ENCODE measurements at places on chromosomes 16 and 17.
A peak's percentile ranks its signal among the peaks of the same experiment; 100 is the strongest.

DNA sequence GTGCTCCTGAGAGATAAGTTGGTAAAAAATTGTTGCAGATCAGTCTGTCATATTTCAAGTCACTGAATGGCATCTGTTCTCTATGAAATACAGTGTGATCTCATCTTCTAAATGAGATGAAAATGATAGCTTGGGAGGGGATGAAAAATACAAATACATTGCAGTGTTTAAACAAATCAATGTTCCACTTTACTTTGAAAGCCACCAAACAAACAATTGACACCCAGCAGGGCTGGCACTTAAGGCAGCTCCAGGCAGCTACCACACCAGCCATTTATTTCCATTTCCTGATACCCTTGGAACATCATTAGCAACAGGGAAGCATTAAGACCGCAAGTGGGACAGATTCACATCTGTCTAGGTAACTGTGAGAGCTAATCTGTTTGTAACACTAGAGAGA is 827.6 kb upstream of the KIF2B start:
- no peak for DNase-seq

- DNase-seq = no peak
Measured at GRCh38 chr17:38428112-38428642, at the start of gene ARHGAP23. TSS of gene ARHGAP23 (plus strand) at chr17:38428464. CDS start at chr17:38428486, 22 bp downstream.

DNA sequence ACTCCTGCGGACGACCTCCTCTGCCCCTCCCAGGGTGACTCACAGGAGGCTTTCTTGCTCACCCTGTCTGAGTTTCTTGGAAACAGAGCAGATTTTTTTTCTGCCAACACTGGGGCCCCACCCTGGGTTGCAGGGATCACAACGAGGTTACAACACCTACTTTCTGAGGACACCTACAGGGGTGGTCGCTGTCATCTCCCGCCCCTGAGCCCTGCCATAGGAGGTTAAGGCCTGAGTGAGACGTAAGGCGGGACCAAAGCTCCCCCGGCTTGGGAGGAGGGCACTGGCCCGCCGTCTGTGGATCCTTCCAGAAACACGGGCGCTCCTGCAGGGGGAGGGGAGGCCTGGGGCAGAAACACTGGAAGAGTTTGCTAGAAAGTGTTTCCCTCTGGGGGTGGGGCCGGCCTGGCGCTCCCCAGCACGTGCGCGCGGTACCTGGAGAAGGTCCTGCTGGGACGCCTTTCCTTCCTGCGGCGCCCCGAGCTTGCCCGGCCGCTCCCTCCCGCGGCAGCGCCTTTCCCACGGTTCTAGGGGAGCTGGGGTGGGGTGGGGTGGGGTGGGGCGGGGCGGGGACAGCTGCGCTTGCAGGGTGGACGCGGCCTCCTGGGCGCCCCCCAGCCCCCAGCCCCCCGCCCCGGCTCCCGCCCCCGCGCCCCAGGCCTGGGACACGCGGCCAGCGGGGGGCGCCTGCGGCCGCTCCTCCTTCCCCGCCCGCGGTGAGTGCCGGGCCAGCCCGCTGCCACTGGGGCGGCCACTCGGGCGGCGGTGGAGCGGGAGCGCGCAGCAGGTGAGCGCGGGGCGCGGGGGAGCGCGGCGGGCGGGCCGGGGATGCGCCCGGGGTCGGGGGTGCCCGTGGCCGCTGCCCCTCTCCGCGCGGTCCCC is 20.7 kb upstream of the ADCY7 start:
- DNase-seq = no peak

DNA sequence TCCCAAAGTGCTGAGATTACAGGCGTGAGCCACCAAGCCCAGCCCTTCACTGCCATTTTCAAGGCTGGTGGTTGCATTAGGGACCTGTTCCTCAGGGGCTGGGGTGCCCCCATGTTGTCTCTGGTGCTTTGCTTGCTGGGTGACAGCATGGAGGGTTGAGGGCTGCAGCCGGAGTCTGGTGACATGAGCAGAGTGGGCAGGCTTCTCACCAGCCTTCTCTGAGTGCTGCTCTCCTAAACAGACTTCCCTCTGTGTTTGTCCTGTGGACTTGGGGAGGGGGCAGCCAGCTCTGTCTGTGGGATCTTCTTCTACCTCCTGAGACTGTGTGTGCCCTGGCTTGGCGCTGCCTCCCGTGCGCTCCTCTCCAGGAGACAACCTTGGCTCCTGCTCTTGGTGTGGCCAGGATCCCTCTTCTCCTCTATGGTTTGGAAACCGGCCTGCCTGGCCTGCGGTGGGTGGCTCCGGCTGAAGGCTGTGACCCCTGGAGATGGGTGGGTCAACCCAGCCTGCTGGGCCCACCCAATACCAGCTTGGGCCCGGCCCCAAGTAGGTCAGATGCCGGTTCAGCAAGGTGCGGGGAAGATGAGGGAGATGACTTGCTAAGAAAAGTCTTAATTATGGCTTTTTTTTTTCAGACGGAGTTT is 72.1 kb downstream of the PDPK1 start:
- DNase-seq = no peak

GRCh38 chr17:68603656-68604055 is 2.5 kb upstream of the FAM20A start:
- DNase-seq = no peak

DNA sequence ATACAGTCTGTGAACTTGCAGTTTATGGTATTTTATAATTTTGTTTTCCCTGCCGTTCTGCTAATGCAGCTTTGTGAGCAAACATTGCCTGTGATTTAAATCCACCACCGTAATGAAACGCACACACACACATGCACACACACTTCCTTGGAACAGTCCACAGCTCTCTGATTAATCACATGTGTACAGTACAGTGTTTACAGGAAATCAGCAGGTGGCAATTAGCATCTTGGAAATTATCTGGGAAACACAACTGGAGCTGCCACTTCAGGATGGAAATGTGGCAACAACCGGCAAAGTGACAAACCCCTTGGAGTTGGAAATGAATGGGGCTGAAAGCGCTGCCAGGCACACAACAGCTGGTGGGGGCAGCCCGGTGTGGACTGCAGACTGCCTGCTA is 12.9 kb upstream of the ZKSCAN2 start:
- peak; percentile 11 for DNase-seq

DNA sequence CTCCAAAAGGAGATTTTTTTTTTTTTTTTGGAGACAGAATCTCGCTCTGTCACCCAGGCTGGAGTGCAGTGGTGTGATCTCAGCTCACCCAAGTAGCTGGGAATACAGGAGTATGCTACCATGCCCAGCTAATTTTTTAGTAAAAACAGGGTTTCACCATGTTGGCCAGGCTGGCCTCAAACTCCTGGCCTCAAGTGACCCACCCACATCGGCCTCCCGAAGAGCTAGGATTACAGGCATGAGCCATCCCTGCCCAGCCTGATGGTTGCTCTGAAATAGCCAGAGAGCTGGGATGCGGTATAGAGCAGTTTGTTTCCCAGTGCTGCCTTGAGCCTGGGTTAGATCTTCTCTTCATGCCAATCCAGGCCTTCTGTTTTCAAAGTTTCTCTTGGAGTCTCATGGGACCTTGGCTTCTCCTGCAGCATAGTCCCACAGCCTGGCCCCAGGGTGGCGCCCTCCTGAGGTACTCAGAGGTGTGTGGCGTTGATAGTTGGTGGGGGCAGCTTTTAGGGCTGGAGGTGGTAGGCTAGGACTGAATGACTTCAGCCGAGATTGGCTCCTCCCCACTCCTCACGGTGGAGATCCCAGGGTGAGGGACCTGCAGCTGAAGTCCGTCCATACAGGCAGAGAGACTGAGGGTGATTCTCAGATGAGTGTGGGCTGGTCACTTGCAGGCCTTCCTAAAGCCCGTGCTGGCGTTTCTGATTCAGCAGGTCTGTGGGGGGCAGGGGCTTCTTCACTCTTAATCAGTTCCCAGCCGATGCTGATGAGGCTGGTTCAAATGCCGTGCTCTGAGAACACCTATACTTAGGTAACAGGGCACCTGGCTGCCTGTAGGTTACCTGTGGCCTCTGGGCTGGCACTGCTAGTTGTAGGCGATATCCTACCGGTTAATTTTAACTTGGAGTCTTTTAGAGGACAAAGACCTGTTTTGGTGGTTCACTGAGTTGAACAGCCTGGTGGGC is 52.0 kb downstream of the TNFRSF13B start:
- DNase-seq = no peak

DNA sequence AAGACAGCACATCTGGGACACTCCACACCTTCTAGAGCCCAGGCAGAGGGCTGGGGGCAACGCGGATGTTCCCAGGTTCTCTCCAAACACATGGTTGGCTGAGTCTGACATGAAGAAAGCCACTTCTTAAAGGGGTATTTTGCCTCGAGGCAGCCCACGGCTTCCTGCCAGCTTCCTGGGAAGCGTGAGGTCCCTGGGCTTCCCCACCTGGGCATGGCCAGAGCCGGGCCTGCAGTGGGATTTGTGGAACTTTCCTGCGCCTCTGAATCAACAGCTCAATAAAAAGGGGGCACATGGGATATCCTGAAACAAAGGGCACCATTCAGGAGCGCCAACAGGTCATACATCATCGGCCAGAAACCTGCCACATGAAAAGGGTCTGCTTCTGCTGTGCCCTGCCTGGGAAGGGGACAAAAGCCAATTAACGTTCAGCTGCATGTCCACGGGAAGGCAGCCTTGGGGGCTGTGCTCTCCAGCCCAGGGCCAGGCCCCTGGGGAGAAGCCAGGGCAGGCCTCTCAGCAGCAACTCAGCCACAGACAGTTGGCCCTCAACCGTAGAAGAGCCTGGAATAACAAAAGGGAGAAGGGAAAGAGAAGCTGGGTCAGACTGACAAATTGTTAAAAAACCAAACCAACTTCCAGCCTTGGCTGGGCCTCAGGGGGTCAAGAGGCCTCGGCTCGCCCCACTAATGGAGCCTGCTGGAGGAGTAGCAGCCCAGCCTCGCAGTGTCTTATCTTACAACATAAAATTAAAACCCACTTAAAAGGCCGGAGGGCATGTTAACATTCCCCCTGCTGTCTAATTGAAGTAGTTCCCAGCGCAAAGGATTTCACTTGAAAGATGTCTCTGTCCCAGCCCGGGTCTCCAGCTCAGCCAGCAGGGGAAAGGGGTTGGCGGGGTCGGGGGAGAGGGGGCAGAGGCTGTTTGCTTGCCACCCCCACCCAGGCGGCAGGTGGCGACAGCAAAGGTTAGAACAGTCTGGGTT is 34.2 kb downstream of the TBX4 start:
- DNase-seq = no peak

DNA sequence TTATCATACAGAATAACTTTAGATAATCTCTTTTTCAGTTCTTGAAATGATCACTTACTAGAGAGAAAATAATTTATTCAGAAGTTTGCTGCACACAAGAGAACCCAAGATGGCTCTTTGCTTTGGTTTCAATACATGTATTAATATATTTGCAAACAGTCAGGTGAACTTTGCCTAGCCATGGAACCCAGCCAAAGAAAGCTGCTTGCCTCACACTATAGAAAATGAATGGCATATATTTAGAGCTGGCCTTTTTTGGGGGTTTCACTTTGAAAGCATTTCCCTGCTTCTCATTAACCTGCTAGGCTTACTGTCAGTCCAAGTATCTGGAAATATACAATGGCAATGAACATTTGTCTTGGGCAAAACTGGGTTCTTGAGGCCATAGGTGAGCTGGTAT is 75.3 kb downstream of the MRTFB start:
- DNase-seq = no peak

DNA sequence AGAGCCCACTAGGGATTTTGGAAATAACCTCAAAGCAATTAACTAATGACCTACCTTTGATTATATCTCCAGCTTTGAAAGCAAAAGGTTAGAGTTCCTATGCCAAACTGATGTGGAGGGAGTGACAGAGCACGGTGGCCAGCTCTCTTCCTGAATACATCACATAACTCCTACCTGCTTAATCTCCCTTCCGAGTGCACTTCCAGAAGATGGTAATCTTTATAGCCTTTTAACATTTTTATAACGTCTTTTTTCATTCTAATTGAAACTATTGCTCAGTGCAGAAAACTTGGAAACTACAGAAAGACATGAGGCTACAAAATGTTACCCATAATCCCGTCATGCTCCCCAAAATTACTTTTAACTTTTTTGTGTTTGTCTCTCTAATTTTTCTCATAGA is 110.5 kb upstream of the COX10 start:
- DNase-seq = no peak

DNA sequence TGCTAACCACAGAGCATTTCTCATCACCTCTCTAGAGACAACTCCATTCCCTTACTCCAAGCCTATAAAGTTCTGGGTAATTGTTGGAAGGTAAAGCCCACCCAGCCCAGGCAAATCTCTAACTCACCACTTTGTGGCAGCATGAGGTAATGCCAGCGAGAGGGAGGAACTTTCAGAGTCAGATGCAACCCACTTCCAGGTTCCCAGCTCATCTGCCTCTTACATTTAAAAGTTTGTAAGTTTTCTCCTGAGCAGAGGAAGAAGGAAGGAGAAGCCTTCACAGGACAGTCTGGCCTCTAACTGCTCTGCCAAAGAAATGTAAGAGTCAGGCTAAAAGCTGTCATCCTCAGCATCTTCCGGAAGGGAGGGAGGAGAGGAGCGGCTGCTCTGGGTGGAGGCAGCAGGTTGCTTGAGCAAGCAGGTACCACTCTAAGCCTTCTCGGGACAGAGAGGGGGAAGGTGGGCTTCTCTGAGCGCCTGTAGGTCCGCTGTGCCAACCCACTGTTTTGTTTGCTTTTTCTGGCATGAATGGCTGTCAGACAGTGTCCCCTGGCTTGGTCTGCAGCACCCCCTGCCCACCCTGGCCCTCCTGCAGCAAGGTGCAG is 1.0 kb downstream of the ZNF319 start:
- no peak for DNase-seq

DNA sequence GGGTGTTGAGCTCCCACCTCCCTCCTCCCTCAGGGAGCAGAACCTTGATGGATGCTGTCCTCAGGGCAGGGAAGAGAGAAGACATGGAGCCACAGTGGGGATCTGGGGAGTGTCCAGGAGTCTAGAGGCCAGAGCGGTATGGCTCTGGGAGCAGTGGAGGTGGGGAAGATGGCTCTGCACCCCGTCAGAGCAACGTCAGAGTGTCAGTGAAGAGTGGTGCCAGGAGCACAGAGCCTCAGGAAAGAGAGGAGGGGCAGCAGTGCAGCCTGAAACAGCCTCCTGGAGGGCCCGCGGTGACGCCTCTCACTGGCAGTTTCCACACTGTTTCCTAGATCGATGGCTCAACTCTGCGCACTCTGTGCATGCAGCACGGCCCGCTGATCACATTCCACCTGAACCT is 23.2 kb upstream of the SLC5A11 start:
- DNase-seq = no peak

DNA sequence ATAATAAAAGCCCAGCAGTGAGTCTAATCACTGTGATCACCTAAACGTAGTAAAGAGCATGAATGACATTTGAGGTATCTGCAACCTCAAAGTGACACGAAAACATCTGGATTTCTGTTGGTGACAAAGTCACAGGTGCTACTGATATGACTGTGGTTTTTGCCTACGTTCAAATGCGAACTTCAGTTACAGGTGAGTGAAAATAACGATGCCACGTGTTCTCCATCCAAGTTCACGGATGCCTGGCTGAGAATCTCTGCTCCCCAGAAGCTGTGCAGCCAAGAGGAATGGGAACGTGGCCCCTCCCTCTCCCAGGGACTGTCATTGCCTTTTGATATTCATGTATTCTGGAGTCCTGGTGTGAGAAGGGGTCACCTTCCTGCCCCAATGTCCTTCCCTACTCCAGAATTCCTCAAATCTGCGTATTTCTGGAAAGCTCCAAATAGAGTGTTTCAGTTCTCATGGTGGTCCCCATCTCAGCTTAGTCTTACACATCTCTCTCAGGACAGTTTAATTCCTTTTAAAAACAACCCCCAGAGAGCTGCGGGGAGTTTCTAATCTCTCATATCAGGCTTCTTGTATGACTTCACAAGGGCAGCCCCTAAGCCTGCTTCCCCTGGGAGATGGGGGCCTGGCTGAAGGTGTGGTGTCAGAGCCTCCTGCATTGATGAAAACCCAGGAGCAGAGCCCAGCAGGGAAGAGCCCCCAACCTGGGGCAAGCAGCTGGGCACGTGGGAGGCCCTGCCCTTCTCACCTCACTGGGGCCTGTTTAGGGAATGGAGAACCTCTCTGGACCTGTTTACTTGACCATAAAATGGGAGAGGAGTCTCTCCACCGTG is 25.8 kb downstream of the PIK3R5 start:
- DNase-seq = no peak

GRCh38 chr17:19724501-19725420 is 8.4 kb upstream of the SLC47A2 start:
- no peak for DNase-seq

Data from AG09319 (cell line).